ENCODE measurements at places on chromosomes 16 and 17. TPM values are rescaled to one million over a fixed set of nuclear protein-coding genes. Genes with fewer than 3 reads are reported as not detected.

DNA sequence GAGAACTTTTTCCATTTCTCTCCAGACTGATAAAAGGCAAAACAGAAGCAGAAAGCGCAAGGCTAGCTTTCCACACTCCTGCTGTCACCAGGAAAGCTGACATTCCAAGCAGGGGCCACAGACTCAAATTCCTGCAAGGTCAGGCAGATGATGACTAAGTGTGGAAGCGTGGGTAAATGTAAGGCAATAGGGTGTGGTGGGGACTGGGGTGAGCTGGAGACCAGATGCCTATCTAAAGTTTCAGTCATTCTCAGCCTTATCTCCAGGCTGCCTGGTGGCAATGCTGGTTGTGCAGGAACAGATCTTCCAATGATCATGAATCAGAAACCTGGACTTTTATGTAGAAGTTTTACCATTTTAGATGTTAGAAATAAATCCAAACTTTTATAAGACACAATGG lies 224.1 kb downstream of the GSG1L start:
- H3K4me3 ChIP-seq: no peak overlapping the region
- no peaks in the 10 kb centered on the region for H3K36me3 ChIP-seq
- no peak for DNase-seq

The PERCC1 gene
- polyA plus RNA-seq: not detected

DNA sequence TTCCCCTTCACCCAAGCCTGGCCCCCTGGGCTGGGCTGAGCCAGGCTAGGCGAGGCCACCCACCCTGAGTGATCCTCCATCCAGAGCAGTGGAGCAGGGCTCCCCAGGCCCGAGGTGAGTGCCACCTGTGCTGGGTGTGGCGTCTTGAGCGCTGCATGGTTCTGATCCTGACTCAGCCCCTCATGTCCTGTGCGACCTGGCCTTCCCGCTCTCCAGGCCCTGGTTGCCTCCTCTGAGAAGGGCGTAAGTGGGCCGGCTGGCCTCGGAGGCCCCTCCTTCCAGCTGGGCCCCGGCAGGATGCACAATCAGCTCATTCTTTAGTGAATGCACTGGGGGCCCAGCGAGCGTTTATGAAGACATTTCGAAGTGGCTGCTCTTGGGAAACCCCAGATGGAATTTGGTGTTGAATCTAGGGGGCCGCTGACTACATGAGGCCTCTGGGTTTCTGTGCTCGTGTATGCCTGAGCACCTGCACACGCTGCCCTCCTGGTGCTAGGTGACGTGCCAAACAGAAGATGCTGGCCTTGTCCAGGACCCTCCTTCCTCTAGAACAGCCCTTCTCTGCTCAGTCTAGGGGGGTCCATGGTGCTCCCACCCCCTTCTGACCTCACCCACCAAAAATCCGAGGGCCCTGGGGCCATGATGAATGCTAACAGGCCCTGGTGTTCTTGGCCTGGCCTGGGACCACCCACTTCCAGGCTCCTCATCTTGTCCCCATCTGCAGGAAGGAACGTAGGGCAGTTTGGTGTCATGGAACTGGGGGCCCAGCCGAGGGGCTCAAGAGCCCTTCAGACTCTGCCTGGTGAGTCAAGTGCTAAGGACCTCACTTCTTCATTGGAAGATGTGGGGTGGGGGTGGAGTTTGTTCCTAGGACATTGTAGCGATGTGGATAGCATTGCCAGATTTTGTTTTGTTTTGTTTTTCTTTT lies 3.6 kb upstream of the TMEM92 start:
- peaks cover 66% of the 10 kb centered on the region for H3K4me1 ChIP-seq
- no peaks in the 10 kb centered on the region for H3K36me3 ChIP-seq
- no peak overlapping the region for H3K4me3 ChIP-seq
- peak overlapping the region; percentile 86 for H3K27ac ChIP-seq
- DNase-seq: peak; percentile 84

GRCh38 chr17:68777243-68777855 lies 176.2 kb upstream of the FAM20A start:
- DNase-seq: peak; percentile 77
- H3K4me3 ChIP-seq: no peak overlapping the region
- H3K27ac ChIP-seq: peak overlapping the region; percentile 51
- H3K4me1 ChIP-seq: no peaks in the 10 kb centered on the region

The MIF4GD gene
- polyA plus RNA-seq: 19.0 TPM

All from sigmoid colon (tissue), 7 donors.